Stimulated activated naive CD8-positive, alpha-beta T cell treated with anti-CD3 and anti-CD28 coated beads, Interleukin-15, Interleukin-2, amounts not matched to agents 100 U/mL and 50 U/mL, for 24 hours (primary cell): ENCODE measurements at places on chromosomes 7 and 10.

DNA sequence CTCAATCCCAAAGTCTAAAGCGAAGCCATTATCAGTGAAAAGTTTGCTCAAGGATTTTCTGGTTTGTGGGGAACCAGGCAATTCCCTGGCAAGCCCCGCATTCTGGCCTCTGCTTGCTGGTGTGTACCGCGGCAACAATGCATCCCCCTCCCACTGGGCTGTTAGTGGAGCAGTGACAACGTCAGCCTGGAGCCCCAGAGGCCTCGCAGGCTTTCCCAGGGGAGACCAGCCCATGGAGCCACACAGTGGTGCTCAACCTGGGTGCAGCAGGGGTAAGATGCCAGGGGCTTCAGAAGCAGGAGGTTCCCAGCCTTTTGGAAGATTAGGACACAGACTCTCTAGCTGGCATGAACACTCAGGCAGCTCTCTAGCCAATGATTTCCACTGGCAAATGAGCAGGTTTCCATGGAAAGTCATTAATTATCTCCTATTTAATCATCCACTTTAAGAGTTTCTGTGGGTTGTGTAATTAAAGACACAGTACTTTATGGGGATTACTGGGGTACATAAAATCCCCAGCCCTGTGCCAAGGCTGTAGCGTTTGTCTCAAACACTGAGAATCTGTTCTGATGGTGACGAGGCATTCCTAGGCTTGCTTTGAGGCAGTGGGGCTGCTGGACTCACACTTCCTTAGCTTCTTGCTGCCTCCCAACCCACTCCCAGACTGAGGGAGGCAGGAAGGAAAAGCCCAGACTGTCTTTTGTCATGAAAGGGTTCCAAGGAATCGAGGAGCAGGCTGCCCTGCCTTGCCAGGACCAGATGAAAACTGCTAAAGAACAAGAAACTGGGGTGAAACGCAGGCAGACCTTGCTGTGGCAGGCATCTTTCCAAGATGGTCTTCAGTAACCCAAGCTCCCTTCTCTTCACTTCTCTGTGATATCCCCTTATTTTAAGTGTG lies 411.9 kb upstream of the SHH start:
- no peak for DNase-seq

- DNase-seq = no peak
Observed at GRCh38 chr10:131844529-131845084, 56.2 kb upstream of the PPP2R2D start.

DNA sequence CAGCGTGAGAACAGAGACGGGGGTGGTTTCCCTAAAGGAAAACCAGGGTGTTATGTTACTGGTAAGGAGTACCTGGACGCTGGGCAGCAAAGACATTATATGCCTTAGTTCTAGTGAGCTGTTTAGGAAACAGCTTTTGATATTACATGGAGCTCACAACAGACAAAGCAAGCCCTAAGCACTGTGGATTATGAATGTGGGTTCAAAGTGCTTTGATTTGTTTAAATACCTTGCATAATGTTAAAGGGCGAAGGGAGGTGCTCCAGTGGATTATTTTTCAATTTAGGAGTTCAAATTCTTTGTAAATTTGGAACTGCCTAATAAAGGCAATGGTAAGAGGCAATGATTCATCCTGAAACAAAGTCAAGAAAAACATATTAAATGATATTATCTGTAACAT lies 13.8 kb downstream of the WNT16 start:
- DNase-seq = no peak

- DNase-seq = no peak
Observed at GRCh38 chr7:71652510-71652909, 520.6 kb downstream of the GALNT17 start.

DNA sequence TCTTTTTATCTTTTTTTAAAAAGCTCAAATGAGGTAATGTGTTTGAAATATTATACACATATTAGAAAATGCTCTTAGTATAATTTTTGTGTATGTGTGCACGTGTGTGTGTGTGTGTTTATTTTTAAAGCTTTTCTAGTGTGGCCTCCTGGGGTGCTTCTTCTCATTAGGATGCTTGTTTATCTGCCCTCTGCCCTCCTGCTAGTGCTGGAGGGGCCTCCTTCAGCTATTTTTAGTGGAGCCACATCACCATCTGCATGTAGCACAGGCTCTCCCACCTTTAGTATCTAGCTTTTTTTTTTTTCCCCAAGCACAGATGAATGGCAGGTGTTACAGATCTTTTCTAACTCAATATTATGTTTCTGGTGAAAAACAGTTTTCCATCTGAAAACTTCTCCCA lies 155.7 kb upstream of the TMEM229A start:
- no peak for DNase-seq

DNA sequence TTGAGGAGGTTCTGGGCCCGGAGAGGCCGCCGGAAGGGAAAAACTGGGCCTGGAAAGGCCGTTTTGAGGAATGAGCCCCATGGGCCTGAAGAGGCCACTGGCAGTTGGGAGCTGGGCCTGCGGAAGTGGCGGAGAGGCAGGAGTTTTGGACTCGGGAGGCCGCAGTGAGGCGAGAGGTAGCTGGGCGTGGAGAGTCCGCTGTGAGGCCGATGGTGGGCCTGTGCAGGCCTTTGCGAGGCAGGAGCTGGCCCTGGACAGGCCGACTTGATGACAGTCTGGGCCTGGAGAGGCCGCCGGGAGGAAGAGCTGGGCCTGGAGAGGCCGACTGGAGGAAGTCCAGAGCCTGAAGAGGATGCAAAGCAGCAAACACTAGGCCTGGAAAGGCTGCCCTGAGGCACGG lies 259.0 kb upstream of the NUPR2 start:
- DNase-seq = no peak

GRCh38 chr10:86693721-86694369 lies 25.5 kb downstream of the LDB3 start:
- peak; percentile 52 for DNase-seq

DNA sequence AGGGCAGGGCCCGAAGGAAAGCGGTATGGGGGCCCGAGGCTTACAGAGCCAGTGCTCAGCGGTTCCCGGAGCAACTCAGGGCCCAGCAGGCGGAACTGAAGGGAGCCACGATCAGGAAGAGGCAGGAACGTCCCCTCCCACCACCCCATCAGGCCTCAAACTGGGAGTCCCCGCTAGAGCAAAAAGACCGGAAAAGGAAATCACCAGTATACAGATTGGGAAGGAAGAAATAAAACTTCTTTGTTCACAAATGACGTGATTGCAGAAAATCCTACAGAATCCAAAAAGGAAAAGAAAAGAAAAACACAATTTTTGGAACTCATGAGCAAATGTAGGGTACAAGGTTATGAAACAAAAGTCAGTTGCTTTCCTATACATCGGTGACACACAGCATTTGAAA lies 21.6 kb upstream of the ZFAND2A start:
- no peak for DNase-seq

GRCh38 chr10:124978376-124978725 lies 36.4 kb downstream of the ZRANB1 start:
- DNase-seq = no peak

GRCh38 chr7:20598459-20599309 lies 16.8 kb upstream of the ABCB5 start:
- DNase-seq = no peak

DNA sequence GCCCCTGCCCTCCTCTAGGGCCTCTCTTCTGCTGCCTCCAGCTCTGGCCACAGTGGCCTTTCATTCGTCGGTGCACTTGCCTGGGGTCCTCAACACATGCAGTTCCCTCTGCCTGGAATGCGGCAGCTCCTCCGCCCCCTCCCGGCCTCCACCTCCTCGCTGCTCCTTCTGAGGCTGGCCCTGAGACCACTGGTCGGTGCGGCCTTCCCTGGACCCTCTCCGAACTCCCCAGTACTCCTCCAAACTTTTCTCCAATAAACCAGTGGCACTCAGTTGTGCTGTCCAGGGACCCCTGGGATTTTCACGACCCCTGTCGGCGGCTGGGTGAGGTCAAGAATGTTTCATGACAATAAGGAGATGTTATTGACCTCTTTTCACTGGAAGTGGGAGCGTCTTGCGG lies 53.5 kb downstream of the BMS1 start:
- DNase-seq = no peak

DNA sequence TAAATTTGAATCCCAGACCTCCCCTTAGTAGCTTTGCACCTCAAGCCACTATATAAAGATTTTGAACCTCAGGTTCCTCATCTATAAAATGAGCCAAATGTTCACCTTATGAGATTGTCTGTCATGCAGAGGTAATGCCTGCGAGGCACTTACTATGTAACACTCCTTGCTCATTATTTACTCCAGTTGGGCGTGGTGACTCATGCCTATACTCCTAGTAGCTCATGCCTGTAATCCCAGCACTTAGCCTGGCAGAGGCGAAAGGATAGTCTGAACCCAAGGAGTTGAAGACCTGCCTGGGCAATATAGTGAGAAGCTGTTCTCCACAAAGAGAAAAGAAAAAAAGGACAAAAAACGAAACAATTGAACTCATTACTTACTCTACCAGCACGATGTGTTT lies 82.2 kb downstream of the MDFIC start:
- no peak for DNase-seq
